GM12864 (cell line): ENCODE measurements at places on chromosomes 6 and 20.

DNA sequence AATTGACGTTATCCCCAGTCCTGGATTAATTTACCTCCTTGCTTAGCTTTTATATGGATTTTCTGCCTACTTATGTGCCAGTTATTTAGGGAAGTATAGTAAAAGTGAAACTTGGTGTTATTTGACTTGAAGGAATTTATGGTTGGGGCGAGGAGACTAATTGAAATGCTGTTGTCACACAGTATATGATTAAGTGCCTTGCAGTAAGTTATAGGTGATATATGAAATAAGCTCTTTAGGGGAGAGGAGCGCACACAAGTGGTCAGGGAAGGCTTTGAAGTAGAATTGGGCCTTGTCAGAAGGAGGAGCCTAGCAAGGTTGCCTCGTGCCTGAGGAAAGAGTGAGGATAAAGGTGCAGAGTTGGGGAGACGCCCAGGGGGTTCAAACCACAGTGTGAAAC lies 20.5 kb downstream of the NCOA7 start:
- no peak for DNase-seq

GRCh38 chr20:41054847-41055230 lies 26.2 kb downstream of the TOP1 start:
- no peak for DNase-seq

- no peak for DNase-seq
Measured at GRCh38 chr20:34037767-34038166, 44.1 kb downstream of the RALY start.

DNA sequence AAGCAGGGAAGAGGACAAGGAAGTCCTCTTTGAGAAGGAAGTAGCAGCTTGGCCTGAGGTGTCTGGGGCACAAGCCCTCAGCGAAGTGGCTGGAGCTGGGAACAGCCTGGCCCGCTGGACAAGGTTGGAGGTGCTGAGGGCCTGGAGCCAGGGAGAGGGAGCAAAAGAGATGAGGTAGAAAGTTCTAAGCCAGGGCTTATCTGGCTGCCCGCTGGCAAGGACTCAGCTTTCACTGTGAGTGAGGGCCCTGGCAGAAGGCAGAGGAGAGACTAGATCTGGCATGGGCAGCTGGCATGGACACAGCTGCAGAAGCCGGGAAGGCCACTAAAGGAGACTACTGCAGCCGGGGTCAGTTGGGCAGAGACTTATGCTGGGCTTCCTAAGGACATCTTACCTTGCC lies 21.8 kb upstream of the PCMTD2 start:
- DNase-seq: no peak

DNA sequence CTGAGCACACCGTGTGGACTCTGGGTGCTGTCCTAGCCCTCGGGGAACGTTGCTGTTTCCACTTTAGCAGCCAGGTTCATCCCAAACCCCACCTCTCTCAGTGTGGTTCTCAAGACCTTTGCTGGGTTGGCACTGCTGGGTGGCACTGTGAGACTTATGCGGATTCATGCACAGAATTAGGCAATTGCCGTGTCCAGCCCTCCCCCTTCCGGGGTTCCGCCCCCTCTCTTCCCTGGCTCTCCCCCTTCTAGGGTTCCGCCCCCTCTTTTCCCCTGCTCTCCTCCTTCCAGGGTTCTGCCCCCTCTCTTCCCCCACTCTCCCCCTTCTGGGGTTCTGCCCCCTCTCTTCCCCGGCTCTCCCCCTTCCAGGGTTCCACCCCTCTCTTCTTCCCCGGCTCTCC lies 39.8 kb upstream of the SLCO4A1 start:
- DNase-seq: no peak

DNA sequence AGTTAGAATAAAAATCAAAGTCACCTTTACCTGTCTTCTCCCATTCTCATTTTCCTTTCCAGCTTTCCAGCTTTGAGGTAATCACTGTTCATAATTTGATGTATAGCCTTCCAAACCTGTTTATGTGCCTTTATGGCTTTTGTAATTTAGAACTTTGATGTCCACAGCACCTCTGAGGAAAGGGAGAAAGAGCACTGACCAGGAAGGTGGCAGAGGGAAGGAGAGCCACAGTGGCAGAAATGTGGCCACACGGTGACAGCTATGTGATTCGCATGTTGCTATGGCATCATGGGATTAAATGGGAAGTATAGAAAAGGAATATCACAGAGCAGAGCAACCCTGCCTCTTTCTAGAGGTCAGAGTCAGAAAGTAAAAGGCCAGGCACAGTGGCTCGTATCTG lies 51.7 kb upstream of the PLCG1 start:
- no peak for DNase-seq

GRCh38 chr6:127737009-127737486 lies 160.1 kb downstream of the C6orf58 start:
- peak; percentile 21 for DNase-seq

DNA sequence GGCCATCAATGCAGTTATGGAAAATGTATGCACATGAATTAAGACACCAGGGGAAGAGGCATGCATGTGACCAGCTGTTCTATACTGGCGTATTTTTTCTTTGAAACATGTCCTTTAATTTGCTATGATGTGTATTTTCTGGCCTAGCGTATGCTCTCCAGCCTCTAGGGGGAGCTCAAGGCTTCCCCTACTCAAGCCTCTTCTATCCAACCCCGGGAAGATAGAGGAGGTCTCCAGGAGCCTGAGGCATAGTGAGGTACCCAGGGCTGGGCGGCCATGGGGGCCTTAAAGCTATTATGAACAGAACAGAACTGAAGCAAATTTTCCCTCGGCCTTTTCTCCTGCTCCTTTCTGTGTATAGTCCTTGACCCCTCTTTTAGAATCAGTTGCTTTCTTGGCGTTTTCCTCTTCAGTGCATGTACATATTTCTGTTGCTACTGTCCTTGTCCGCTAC lies 528.9 kb downstream of the MAFB start:
- DNase-seq: peak; percentile 8

GRCh38 chr6:66291905-66292304 lies 584.9 kb upstream of the EYS start:
- DNase-seq: no peak

- no peak for DNase-seq
Measured at GRCh38 chr6:113449051-113449450, 408.1 kb upstream of the MARCKS start.

GRCh38 chr6:32046450-32047083 lies 8.4 kb downstream of the CYP21A2 start:
- DNase-seq: no peak

GRCh38 chr6:53530346-53530745 lies 14.6 kb downstream of the GCLC start:
- DNase-seq: no peak

GRCh38 chr6:77666340-77666739 lies 13.5 kb downstream of the MEI4 start:
- no peak for DNase-seq

- DNase-seq: no peak
Measured at GRCh38 chr6:110575925-110576463, 99.6 kb upstream of the SLC22A16 start.

- DNase-seq: no peak
Measured at GRCh38 chr6:160349020-160349441, 853 bp downstream of the SLC22A3 start.

- no peak for DNase-seq
Measured at GRCh38 chr6:152148412-152148811, 340.9 kb downstream of the ESR1 start.

DNA sequence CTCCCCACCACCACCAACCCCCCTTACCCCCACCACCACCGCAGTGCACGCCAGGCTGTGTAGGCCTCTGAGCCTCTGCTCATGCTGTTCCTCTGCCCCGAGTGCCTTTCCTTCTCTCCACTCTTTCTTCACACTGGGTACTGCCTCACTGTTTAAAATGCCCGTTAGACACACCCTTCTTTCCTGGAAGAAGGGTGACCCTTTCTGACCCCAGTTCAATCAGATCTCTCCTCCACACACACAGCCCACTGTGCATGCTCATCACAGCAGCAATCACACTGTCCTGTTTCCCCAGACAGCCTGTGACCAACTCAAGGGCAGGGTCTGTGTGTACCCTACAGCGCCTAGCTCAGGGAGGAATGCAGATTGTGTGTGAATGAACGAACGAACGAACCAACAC lies 10.0 kb downstream of the TMEM74B start:
- no peak for DNase-seq

- no peak for DNase-seq
Measured at GRCh38 chr6:41756354-41756753, 9.2 kb upstream of the PGC start.

GRCh38 chr6:87483929-87484328 lies 11.2 kb downstream of the SLC35A1 start:
- DNase-seq: no peak

DNA sequence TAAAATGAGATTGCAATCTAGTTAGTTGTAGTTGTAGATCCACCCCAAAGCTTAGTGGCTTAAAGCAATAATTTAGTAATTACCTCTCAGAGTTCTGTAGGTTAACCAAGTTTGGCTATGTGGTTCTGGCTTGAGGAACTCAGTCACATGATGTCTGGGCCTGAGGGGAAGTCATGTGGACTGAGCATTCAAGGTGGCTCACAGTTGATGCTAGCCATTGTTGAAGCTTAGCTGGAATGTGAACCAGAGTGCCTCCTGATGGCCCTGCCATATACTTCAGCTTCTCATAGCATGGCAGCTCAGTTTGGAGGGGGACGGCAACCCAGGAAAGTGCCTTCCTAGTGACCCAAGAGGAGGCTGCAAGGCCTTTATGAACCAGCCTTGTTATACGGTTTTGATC lies 263.2 kb upstream of the RNF217 start:
- DNase-seq: no peak

DNA sequence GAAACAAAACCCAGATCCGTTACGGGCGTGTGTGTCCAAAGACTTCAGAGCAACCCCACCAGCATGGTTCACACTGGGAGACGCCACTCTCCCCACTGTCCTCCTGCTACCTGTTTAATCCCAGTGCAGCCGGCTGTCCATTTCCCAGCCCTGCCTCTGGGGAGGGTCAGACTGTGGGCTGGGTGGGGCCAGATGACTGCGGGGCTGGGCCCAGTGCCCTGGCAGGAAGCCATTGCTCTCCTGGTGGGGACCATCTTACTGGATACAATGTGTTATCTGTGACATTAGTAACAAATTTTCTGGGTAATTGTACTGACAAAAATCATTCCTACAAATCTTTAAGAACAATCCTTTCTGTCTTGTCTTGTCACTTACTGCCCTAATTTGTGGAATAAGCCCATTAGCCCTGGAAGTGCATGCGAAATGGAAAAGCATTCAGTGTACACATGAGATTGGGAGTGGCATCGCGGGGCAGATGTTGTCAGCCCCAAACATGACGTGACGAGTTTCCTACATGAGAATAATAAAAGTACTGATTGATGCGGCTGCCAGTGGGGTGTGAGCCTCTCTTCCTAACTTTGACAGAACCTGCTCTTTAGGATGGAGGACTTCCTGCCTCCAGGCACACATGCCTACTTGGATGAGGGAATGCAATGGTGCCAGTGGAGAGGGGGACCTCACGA lies 37.9 kb upstream of the PCMTD2 start:
- no peak for DNase-seq

DNA sequence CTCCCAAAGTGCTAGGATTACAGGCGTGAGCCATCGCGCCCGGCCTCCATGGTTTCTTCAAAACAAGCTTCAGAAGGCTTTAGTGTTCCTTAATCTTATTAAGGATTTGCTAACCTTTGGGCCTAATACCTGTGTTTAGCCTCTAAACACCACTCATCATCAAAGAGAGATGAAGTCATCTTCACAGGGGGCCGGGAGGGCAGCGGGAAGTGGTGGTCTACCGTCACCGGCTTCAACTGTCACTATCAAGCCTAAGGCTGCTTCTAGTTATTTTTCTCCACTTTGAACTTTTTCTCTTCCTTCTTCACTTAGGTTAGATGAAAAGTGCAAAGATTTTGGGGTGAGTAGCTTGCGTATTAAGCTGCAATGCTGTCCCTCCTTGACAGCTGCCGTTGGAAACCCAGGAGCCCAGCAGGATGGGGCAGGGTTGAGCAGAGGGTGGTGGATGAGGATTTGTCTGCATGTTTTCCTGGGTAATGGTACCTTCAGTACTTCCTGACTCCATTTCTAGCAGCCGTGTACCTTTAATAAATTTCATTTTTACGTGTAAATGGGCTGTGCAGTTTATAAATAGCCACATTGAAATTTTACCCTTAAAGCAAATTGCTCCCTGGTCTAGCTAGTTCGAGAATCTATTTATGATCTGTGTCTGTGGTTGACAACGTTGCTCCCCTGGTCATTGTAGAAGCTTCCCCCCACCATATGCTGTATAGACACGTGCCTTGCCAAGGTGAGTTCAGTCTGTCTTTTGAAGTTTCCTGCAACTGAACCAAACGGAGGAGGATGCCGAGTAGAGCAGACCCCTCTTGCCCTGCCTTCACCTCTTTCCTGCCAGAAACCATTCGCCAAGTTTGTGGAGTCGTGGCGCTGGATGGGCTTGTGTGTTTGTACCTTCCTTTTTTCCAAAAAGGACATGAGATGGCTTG lies 64.8 kb downstream of the SYNJ2 start:
- DNase-seq: peak; percentile 22

- no peak for DNase-seq
Measured at GRCh38 chr6:7691675-7692452, 34.0 kb upstream of the BMP6 start.

GRCh38 chr6:73180076-73180738 lies 45.1 kb downstream of the KHDC1L start:
- no peak for DNase-seq

DNA sequence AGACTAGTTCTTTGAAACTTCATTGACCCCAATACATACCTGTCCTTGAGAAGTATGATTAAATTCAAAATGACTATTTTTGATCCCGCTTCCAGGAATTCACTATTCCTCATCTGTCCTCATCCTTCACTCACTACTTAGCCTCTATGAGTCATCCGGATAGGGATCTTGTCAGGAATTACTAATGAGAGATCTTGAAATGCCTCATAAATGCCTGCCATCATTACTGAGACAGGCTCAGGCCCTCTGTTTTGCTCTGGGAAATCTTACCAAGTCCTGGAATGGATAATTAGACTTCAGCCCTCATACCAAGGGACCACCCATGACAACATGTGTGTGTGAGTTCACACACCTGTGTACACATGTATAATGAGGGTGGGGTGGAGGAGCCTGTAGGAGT lies 2.8 kb upstream of the CYP24A1 start:
- DNase-seq: no peak

DNA sequence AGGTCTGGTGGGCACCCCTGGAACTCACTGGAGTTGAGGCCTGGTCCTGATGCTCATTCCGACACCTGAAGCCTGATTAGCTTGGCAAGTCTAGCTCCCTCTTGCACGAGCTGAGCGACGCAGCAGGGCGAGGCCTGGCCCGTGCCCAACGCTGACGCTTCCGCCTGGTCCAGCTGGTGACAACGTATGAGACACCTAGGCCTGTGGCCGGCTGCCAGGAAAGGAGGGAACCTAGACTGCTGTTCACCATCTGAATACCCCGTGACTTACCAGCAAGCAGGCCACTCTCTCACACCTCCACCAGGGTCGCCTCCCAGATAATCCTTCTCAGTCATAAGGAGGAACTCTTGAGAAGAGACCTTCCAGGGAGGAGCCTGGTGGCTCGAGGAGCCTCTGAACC lies 24.5 kb downstream of the YTHDF1 start:
- no peak for DNase-seq

- no peak for DNase-seq
Measured at GRCh38 chr20:1075616-1076015, 42.8 kb upstream of the PSMF1 start.

GRCh38 chr6:169557887-169558286 lies 143.9 kb downstream of the WDR27 start:
- DNase-seq: no peak
